ENCODE measurements at places on chromosomes 7 and 10.

DNA sequence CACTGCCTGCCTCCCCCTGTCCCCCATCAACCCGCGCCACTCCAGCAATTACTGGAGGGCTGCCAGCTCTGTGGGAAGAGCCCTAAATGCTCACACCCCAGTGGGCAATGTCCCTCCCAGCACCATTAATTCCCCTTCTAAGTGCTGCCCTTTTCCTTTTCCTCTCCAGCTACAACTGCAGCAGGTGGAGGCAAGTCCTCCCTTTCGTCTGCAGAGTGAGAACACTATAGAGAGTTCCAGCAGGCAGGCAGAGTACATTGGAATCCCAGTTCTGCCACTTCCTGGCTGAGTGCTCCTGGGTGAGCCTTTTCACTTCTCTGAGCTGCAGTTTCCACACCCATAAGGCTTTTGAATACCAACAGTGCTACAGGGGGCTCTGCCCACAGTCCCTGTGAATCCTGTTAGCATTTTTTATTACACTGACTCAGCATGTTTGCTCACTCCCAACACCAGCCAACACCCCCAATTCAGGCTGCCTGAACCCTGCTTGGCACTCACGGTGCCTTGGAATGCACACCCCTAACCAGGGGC is 447.0 kb downstream of the GRID1 start:
- no peak for DNase-seq

DNA sequence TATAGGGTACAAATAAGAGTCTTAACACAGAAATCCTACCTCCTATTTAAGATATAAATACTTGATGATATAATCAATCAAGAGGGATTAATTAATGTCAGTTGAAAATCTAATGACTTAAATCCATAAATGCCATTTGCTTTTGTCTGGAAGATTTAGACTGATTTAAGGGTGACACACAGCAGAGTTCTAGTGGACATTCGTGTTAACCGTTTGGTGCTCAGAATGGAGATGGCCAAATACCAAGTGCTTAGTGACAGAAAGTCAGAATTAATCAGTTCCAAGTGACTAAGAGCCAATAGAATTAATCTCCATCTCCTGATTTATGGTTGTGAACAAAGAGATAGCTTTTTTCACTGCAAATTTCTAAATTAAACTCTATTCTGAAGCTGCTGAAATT is 36.2 kb downstream of the NAMPT start:
- DNase-seq = no peak

DNA sequence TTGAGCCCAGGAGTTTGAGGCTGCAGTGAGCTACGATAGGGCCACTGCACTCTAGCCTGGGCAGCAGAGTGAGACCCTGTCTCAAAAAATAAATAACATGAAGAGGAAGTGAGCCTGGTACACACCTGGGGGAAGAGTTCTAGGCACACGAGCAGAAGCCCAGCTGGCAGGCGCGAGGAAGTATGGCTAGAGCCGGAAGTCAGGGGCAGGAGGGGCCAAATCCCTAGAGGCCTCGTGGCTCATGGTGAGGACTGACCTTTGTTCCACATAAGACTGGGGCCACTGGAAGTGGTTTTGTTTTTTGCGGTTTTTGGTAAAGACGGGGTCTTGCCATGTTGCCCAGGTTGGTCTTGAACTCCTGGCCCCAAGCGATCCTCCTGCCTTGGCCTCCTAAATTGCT is 117.6 kb downstream of the HIP1 start:
- DNase-seq = no peak

DNA sequence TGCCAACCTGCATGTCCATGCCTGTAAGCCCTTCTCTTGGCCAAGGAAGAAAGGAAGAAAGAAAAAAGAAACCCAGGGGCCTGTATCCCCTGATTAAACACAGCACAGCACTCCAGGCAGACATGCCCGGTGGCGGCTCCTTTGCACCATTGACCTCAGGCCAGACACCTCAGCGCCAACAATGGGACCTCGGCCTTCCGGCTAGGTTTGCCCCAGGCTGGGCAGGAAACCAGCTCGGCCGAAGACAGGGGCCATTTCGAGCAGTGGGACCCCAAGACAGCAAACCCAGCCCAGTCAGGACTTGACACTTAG is 2.8 kb downstream of the HOXA10 start:
- peak; percentile 36 for DNase-seq

GRCh38 chr10:67327626-67328535 is 368.1 kb downstream of the CTNNA3 start:
- no peak for DNase-seq

DNA sequence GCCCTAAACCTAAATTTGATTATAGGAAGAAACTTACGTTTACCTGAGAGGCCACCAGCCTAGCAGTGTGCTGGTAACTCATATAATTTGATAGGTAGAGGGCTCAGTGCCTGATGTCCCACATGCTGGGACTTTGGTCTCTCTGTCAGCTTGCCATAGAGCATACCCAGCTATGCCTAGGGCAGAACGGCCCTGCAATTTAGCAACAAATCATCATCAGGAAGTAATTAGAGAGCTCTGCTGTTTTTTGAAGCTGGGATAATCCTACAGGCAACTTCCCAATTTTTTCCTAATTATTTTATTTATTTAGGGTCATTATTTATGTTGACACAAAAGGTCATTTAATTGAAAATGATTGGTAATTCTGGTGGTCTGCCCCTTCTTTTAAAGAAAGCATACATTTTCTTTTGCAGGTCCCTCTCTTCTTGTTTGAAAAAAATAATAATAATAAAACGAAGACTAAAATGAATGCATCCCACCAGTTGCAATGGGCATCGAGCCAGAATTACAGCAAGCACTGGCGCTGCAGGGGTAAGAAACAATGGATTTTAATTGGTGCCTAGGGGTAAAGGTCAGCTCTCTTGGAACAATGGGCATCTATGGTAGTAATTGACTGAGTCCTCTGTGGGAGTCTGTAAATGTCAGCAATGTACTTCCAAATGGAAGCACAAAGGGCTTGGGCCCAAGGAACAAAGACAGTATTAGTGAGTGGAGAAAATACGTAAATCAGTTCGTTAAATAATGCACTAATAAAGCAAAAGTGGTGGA is 348.0 kb downstream of the SORCS1 start:
- no peak for DNase-seq

- no peak for DNase-seq
Observed at GRCh38 chr10:43110338-43111071, 27.7 kb upstream of the CSGALNACT2 start.

GRCh38 chr10:10318856-10319255 is 698.8 kb upstream of the CELF2 start:
- no peak for DNase-seq

DNA sequence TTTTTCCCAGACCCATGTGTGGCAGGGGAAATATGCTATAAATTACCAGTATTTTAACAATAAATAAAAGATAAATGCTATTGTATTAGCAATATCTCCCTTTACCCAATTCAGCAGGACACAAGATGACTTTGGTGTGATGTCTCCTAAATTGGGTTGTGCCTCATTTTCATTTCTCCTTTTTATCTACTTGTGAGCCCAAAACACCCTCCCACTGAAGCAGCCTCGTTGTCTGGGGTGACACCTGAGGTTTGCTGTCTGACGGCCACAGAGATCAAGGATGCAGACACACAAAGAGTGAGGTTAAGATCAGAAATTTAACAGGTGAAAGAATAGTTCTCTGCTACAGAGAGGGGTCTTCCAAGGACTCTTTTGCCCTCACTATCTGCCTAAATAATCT is 27.1 kb upstream of the CC2D2B start:
- DNase-seq = no peak

DNA sequence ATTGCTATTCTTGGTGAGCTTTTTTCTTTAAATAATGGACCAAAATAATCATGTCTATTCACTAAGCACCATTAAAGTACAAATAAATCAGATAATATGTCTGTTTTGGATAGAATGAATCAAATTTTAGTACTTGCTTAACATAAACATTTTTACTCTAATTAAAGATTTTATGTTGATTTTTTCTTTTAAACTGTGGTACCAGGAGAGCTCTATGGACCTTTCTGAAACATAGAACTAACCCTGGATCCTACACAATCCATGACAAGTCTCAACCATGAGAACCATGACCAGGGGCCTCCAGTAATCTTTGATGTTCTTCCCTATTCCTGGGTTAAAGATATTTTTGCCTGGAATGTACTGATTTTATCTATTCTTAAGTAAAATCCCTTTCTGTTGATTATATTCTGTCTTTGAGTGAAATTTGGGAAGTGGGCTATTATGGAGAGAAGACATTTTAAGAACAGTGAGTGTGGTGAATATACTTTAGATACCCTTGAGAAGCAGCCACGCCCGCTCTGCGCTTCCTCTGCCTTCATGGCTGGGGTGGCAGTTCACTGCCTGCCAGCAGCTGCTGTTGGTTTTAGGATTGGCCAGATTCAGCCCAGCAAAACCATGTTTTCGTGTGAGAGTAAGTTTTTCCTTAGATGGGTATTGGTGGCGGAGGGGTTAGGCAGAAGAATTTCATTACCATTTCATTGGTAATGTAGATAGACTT is 42.2 kb upstream of the BHLHA15 start:
- no peak for DNase-seq

GRCh38 chr10:14697281-14697680 is 77.4 kb downstream of the FAM107B start:
- no peak for DNase-seq

- DNase-seq = no peak
Observed at GRCh38 chr7:25578991-25579777, 350.9 kb upstream of the NPVF start.
